Left ventricle myocardium inferior (tissue), 1 donor: ENCODE measurements at places on chromosomes 2 and 18.

- no peaks in the 10 kb centered on the region for H3K4me1 ChIP-seq
- H3K27me3 ChIP-seq, result no peaks in the 10 kb centered on the region
- no peak overlapping the region for H3K27ac ChIP-seq
- H3K36me3 ChIP-seq, result peaks cover 58% of the 10 kb centered on the region
- H3K4me3 ChIP-seq, result no peak overlapping the region
These were observed 45.2 kb downstream of the UBXN4 start for GRCh38 chr2:135786823-135787222.

DNA sequence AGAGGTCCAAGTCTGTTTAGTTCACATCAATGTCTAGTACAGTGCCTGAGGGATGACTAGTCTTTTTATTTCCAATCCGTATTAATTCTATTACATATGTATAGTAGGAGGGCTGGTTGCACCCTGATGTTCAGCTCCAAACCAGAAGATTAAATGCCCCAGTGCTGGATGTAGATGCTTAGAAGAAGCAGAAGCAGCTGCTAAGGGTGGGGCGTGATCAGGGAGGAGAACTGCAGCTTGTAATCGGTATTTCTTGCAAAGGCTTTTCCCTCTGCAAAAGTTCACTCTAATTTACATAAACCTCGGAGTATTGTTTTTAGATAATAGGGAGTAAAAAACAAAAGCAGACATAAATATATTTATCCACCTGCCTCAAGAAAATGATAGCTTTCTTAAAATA, 145.3 kb upstream of the ITGA4 start:
- H3K36me3 ChIP-seq, result no peaks in the 10 kb centered on the region
- H3K4me3 ChIP-seq, result no peak overlapping the region
- H3K27me3 ChIP-seq, result no peaks in the 10 kb centered on the region
- peaks cover 10% of the 10 kb centered on the region for H3K4me1 ChIP-seq
- DNase-seq, result no peak

DNA sequence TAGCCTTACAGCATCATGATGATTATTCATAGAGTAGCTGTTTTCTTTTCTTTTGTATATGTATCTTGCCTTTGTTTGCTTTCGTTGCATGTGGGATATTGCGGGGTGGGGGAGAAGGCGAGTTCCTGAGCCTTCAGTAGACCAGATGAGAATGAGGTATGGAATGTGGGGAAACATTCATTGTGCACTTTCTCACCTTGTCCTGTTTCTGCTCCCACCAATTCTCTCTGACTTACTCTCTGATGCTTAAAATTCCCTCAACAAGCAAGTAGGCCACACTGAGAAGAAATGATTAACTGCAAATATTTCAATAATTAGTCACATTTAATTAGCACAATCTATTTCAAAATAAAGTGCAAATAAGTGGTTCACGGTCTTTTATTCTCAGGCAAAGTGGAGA, 31.0 kb downstream of the GKN2 start:
- peaks cover 35% of the 10 kb centered on the region for H3K27me3 ChIP-seq
- no peak for DNase-seq
- H3K36me3 ChIP-seq, result no peaks in the 10 kb centered on the region
- H3K4me3 ChIP-seq, result no peak overlapping the region
- H3K4me1 ChIP-seq, result no peaks in the 10 kb centered on the region

- DNase-seq, result no peak
- H3K4me3 ChIP-seq, result no peak overlapping the region
- H3K4me1 ChIP-seq, result peaks cover 45% of the 10 kb centered on the region
- H3K27ac ChIP-seq, result no peak overlapping the region
- no peaks in the 10 kb centered on the region for H3K27me3 ChIP-seq
These were observed 5.1 kb upstream of the ODC1 start for GRCh38 chr2:10452956-10453904.

DNA sequence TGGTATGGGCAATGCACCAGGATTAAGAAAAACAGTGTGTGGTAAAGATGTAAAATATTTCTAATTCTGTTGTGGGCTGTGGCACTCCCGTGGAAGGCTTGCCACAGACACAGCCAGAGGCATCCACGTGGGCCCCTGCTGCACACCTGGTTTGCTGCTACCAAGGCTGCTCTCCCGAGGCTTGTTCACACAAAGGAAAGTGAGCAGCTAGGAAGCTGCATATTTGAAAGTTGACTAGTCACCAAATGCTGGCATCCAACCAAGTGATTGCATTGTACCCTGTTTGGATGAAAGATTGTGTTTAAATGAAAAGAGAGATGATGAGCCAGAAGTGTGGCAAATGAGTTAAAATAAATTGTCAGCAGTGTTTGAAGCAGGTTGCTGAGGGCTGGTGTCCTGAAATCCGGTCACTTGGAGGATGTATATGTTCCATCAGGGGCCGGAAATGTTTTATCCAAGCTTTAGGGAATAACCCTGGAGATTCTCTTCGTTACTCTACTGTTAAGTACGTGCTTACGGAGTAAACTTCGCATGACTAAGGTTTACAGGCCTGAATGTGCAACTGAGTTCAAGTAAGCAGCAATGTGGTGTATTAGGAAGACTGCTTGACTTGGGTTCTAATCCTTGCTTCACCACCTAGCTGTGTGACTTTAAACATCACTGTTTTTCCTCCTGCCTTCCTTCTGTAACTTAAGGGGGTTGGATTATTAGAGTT, 86.1 kb downstream of the MSH2 start:
- peaks cover 4% of the 10 kb centered on the region for H3K36me3 ChIP-seq
- H3K4me3 ChIP-seq, result no peak overlapping the region
- no peaks in the 10 kb centered on the region for H3K27me3 ChIP-seq

DNA sequence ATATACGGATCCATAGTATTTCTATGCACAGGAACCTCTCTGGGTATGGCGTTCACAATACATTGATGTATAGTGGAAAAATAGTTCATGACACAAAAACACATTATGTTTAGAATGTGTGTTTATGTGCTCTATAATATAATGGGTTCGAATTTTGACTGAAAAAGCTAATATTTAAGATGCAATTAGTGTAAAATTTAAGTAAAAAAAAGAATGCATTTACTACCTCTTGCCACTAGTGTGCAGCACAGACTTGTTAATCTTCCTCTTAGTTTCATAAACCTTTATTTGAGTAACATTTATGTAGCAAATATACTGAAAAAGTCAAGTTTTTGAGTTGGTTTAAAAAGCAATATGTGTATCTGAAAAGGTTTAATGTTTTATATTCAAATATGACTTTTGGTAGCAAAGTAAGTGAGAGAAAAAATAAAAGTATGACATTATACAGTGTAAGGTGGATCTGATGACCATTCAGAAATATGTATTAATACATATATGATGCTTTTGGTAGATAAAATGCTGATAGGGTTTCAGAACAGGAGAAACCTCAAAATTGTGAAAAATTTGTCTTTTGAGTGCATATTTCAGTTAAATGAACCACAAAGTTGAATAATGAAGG, 49.4 kb downstream of the CCDC102B start:
- no peak overlapping the region for H3K27ac ChIP-seq
- H3K36me3 ChIP-seq, result no peaks in the 10 kb centered on the region
- H3K27me3 ChIP-seq, result no peaks in the 10 kb centered on the region
- H3K4me1 ChIP-seq, result no peaks in the 10 kb centered on the region
- no peak overlapping the region for H3K4me3 ChIP-seq

DNA sequence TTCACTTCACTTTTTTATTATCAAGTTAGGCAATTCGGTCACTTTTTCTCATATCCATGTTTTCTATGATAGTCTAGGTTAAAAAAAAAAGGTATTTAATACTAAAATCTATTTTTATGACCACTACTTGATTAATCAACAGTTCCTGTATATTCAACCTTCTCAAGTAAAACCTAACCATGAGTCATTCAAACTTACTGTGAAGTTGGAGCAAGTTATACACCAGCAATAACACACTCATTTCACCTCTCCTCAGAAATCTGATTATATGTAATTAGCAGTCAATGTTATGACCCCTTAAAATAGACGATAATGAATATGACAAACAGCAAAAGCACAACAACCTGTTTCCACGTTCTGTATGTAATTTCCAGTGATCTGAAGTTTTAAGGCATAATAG, 35.0 kb upstream of the ADAM17 start:
- H3K27ac ChIP-seq, result no peak overlapping the region
- DNase-seq, result no peak
- H3K4me3 ChIP-seq, result no peak overlapping the region
- peaks cover 53% of the 10 kb centered on the region for H3K36me3 ChIP-seq
- no peaks in the 10 kb centered on the region for H3K27me3 ChIP-seq
- H3K4me1 ChIP-seq, result peaks cover 44% of the 10 kb centered on the region

DNA sequence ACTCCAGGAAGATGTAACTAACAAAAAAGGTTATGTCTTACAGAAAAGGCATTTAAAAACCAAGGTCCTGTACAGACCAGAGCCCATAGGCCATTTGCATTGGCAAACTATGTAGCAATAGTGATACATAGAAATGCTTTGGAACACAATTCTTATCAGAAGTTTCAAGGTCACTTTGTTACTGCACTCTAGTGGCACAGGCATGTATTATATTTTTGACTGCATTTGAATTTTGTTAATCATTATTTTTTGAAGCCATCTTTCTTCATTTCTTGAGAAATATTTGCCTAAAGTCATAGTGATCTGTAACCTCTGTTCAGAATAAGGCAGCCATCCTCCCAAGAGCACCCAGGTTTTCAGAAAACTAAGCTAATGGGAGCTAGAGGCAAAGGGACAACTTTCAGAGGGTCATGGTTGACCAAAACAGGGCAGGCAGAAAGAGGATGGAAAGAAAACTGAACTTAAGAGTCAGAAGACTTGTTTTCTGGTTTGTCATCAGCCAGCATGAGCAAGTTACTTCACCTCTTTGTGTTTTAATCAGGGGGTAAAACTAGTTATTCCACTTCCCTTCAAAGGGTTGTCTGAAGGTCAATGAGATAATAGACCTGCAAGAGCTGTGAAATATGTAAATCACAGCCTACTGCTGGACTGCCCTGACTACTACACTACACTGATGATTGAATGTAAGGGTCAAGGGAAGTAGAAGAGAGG, 41.5 kb downstream of the SLC38A11 start:
- peaks cover 52% of the 10 kb centered on the region for H3K4me1 ChIP-seq
- DNase-seq, result no peak
- H3K4me3 ChIP-seq, result no peak overlapping the region
